ENCODE measurements at places on chromosomes 7 and 10. TPM values are rescaled to one million over a fixed set of nuclear protein-coding genes. Genes with fewer than 3 reads are reported as not detected.

PYROXD2 gene
- total RNA-seq: 41.2 TPM

PRLHR gene
- total RNA-seq: not detected

EGR2 gene
- total RNA-seq: 0.33 TPM

RBP4 gene
- 0.44 TPM for total RNA-seq

DDX56 gene
- total RNA-seq: 57.7 TPM
